Fibroblast of skin of left quadriceps (primary cell): ENCODE measurements at places on chromosomes 6 and 20.

DNA sequence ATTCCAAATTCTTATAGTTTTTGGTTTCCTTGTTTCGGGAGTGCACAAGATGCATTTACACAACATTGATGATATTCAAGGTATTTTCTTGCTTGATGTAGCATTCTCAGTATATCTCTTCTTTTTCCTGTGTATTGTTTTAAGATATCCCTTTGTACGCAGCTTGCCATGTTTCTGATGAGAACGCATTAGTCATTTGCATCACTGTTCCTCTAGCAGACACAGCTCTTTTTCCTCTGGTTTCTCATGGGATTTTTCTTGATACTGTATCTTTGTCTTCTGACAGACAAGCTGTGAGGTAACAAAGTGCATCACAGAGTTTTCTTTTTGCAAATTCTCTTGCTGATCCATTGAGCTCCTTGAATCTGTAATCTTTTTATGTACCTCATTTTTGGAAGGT is 146.4 kb downstream of the SLC22A3 start:
- no peak for DNase-seq

DNA sequence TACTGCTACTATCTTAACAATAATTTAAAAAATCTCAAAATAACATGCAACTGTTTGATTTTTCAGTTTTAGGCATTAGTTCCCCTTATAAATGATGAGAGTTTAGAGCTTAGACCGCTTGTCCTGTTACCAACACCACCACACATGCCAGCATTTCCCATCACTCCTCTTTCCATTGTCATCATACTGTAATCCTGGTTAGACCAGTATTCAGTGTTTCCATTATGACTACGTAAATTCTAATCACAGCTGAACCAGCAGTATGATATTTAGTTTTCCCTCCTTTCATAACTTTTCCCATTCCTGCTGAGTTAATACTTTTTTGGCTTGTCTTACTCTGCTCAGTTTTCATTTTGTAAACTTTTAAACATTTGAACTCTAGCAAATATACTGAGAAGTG is 12.2 kb upstream of the TBC1D20 start:
- no peak for DNase-seq

- DNase-seq = no peak
Measured at GRCh38 chr6:130882370-130882769, 55.2 kb downstream of the SMLR1 start.

- DNase-seq = no peak
Measured at GRCh38 chr20:39474879-39475278, 512.7 kb downstream of the DHX35 start.

DNA sequence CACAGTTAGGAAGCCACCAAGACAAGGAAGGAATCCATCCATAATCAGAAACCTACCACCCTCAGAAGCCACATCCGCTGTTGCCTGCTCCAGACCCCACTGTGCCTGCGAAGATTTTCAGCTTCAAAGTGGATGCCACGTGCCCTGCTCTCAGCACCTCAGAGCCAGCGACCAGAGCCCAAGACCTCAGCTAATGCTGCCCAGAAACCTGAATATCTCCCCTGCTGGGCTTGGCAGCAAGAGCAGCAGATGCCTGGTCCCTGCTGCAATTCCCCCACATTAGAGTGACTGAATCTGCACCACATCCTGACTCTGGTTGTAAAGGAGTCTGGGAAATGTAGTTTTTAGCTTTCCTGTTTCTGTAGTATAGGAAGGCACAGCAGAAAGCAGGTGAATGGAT is 10.7 kb upstream of the ULBP3 start:
- no peak for DNase-seq

DNA sequence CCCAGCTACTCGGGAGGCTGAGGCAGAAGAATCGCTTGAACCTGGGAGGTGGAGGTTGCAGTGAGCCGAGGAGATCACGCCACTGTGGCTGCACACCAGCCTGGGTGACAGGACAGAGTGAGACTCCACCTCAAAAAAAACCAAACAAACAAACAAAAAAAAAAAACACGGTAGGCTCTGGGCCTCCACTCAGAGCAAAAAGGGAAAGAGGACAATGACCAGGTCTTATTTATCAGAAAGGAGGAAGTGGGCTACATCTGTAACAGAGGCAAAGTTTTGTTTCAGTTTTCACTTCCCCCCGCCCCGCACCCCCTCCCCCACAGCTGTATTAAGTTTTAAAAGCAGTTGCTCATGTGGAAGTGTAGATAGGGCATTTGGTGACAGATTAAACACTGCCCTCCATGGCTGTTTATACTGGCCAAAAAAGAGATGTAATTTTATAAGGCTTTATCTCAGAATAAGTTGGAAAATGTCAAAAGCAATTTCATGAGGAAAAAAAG is 114.6 kb downstream of the RCAN2 start:
- DNase-seq = no peak

DNA sequence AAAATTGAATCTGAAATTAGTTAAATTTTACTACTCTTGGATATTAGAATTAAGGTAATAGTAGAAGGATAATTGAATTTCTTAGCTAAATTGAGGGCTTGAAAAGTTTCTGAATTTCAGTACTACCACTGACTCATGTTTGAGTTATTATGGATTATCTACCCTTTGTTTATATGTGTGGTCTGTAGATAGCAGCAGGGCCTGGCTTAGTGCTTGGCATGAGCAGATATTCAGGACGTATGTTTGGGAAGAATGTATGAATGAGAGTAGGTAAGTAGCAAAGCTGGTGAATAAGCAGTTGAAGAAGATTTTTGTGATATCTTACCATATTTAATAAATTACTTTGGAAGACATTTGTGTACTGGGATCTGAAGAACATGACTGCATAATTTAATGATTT is 152.7 kb downstream of the MACROD2 start:
- DNase-seq = no peak

- DNase-seq = peak; percentile 63
Measured at GRCh38 chr20:31835977-31836852, 9.2 kb downstream of the FOXS1 start.

GRCh38 chr6:115551527-115551926 is 509.2 kb downstream of the FRK start:
- DNase-seq = no peak

- DNase-seq = peak; percentile 98
Measured at GRCh38 chr6:168007592-168008338, 10.3 kb downstream of the KIF25 start.

GRCh38 chr6:104943781-104944180 is 13.1 kb upstream of the LIN28B start:
- DNase-seq = no peak

GRCh38 chr6:24004659-24005058 is 121.4 kb upstream of the NRSN1 start:
- DNase-seq = no peak

DNA sequence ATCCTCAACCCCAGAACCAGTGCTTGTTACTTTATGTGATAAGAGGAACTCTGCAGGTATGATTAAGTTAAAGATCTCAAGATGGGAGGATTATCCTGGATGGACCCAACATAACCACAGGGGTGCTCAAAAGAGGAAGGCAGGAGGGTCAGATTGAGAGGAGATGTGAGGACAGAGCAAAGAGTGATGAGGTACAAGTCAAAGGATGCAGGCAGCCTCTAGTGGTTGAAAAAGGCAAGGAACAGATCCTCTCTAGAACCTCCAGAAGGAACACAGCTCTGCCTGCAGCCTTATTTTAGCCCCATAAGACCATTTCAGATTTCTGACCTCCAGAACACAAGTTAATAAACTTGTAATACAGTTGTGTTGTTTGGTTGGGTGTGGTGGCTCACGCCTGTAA is 41.2 kb downstream of the PDSS2 start:
- DNase-seq = no peak

- no peak for DNase-seq
Measured at GRCh38 chr6:118565311-118565960, 17.3 kb downstream of the PLN start.

DNA sequence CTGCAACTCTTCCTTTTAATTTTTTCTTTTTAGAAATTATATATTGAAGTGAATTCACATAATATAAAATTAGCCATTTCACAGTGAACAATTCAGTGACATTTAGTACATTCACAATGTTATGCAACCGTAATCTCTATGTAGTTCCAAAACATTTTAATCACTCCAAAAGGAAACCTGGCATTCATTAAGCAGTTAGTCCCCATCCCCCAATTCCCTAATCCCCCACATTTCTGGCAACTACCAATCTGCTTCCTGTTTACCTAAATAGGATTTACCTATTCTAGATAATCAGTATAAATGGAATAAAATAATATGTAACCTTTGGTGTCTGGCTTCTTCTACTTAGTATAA is 8.5 kb upstream of the DDX27 start:
- DNase-seq = no peak

DNA sequence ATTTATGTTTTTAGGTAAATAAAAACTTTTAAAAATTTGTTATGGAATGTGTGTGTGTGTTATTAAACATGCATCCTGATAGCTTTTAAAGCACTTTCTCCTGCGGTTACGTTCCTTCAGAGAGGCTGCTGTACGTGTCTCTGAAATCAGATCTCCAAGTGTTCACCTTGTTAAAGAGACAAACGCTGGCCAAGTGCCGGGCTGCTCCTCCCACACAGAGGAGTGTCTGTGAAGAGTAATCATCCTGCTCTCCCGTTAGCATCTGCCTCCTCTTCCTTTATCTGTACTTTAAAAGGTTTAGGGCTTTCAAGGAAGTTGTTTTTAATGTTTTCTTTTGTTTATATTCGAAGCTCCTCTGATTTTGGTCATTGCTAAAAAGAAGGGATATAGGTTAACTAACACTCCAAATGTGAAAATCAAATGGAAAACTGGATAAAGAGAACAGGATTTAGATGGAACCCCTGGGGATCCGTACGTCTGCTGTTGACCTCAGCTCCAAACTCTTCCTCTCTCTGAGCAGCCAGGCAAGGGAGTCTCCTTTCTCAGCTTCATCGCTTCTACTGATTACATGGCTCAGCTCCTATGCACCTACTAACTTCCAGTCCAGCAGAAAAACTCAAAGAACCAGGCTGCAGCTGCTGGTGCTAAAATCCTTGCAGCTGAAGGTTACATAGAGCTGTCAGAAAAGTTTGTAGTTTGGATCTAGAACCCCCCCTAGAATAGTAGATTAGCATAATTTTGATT is 20.0 kb downstream of the IRF4 start:
- no peak for DNase-seq

DNA sequence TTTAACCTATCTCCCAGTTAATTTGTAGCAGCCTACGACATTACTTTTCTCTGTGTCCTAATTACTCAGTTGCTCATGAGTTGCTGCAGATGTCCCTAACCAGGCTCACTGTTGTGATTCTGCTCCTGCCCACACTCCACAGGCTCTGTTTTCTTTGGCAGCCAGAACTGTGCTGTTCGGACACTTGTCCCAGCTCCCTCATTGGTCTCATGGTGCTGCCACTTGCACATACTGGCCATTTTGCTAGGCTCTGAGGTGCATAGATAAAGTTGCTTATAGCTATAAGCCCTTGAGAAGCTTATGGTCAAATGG is 55.0 kb downstream of the NOX3 start:
- DNase-seq = peak; percentile 18
